ENCODE measurements at places on chromosomes 5 and 9.
A peak's percentile ranks its signal among the peaks of the same experiment; 100 is the strongest.

GRCh38 chr5:61790678-61791077 is 458.6 kb downstream of the ZSWIM6 start:
- DNase-seq, result no peak

DNA sequence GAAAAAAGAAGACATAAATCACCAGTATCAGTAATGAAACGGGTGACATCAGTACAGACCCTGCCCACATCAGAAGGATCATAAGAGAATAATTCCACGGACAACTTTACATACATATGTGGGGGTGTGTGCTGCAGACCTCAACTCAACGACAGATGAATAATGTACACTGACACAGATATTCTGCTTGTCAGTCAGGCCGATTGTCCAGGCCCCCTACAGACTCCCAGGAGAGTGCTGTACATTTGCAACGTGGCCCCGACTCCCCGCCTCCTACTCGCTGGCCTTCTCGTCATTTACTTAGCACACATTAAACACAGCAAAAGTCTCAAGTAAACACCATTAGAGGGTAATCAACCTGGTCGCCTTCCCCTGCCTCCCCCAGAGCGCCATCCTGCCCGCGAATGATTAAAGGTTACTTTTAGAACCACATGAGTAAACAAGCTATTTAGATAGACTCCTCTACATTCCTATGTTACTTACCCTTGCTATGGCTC is 3.5 kb upstream of the TMED9 start:
- peak; percentile 58 for DNase-seq

- no peak for DNase-seq
Observed at GRCh38 chr5:180170810-180171567, 38.0 kb downstream of the RASGEF1C start.

- peak; percentile 64 for DNase-seq
Observed at GRCh38 chr9:27333241-27334052, 36.5 kb upstream of the EQTN start.

GRCh38 chr9:98568234-98568908 is 140.4 kb downstream of the GABBR2 start:
- DNase-seq, result no peak

GRCh38 chr9:104091708-104092107 is 2.4 kb upstream of the SMC2 start:
- no peak for DNase-seq

DNA sequence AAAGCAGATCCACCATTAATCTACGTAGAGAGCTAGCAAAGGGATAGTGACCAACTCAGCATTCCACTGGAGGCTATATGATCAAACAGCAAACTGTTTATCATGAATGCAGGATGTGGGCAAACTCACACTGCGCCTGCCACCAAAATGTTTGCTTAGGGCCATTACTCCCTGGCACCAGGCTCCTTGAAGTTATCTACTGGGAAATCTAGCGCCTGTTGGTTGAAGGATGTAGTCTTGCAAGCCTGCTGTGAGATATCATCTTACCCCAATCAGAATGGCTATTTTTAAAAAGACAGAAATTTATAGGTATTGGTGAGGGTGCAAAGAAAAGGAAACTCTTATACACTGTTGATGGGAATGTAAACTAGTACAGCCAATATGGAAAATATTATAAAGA is 332.5 kb upstream of the RPS23 start:
- no peak for DNase-seq
